ENCODE measurements at places on chromosomes 7 and 10.

GRCh38 chr7:133061357-133061756 is 20.5 kb downstream of the CHCHD3 start:
- no peak for DNase-seq

- DNase-seq: peak; percentile 59
Measured at GRCh38 chr7:106485031-106485551, 175.9 kb downstream of the CCDC71L start.

DNA sequence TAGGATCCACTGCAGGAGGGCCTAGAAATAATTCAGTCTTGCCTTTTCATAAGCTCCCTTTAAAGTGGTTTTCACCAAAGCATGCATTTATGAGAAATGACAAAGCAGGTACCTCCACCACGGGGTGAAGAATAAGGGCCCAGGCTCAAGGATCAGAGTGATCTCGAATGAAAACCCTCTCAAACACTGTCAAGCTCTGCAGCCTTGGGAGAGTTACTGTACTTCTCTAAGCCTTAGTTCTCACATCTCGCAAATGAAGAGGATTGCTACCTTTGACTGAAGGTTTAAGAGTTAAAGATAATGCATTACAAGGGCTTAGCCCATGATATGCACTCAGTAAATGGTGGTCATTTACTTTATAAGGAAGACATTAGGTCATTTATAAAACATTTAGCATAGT is 81.7 kb downstream of the CUBN start:
- DNase-seq: no peak

DNA sequence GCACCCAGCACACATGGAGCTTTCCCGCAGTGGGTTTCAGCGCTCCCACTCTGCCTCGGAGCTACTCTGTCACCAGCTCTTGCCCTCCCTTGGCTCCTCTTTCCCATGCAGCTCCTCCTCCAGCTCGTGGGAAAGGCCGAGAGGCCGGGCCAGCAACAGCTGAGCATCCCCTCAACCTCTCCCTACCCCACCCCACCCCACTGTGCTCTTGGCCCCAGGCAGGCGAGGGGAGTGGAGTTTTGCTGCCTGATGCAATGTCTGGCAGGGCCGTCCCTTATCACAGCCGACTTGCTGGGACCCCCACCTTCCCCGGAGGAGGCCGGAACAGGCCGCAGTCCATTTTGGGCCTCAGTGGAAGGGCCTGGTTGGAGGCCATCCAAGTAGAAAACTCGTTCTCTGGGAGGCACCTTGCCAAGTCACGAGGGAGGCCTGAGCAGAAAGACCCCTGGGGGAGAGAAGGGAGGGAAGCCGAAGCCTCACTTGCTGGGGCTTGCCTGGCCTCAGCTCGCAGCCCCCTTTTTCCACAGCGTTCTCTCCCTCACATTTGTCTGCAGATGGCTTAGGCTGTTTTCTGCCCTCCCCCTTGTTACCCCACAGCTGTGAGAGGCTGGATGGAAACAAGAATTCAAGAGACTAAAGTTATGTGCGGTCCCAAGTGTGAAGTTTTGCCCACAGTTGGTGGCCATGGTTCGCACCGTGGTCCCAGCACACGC is 35.3 kb downstream of the CHST3 start:
- no peak for DNase-seq

DNA sequence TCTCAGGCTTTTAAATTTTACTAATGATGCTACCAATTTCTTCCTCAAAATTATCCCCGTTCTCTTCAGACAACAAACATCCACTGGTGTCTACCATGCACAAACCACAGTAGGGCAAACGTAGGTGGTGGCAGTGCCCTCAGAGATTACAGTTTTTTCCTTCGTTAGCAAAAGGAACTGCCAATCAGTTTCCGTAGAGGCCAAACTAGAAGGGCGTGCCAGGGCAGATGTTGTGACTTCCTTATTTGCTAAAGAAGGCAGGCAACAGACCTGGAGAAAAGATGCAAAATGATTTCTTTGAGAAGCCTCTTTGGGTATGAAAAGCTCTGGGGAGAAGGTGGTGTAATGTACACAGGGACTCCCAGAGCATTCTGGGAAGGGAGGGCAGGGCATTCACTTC is 7.6 kb upstream of the FAM180A start:
- no peak for DNase-seq

DNA sequence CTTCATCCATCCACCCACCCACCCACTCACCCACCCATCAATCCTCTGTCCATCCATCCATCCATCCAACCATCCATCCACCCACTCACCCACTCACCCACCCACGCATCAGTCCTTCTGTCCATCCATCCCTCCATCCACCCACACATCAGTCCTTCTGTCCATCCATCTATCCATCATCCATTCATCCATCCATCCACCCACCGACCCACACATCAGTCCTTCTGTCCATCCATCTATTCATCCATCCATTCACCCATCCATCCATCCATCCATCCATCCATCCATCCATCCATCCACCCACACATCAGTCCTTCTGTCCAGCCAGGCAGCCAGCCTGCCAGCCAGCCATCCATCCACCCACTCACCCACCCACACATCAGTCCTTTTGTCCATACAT is 15.8 kb upstream of the GRIFIN start:
- no peak for DNase-seq

DNA sequence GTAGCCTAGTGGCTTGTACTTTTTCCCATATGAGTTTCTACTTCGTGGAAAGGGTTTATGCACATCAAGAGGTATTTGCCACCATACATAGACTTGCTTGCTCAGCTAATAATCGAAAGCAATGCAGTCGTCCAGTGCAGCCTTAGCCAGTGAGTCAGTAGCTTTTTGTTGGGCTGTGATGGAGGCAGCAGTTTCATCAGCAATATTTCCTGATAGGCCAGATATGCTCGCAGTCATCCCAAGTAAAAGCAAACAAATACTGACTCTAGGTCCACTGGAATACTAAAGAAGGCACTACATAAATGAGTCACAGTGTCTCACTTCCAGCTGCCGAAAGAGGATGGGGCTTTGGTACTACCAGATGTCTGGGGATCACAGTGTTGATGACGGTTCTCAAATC is 2.1 kb upstream of the BNIP3 start:
- DNase-seq: peak; percentile 84

DNA sequence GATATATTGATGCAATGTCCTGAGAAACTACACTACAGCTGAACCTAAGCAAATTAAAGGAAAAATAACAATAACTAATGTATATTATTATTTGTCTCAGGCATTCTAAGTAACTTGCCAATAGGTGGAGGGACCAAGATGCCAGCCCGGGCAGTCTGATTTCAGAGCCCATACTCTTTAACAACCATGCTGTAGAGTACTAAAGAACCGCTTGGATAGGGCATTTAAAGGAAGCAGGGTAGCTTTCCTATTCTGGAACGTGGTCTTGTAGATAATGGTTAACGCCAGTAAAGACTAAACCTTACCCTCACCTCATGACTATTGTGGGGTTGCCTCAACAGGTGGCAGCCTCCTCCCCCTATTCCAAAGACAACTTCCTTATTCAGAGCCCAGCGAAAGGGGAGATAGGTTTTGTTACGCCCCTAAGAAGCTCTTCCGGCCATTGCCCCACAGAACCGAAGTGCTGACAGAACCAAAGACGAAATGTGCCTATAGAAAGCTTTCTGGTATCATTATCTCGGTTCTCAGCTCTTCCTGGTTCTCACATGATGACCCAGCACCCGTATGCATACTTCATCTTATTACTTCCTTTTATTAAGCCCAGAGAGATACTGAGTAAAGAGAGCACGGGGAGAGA is 707 bp upstream of the C1GALT1 start:
- DNase-seq: no peak

DNA sequence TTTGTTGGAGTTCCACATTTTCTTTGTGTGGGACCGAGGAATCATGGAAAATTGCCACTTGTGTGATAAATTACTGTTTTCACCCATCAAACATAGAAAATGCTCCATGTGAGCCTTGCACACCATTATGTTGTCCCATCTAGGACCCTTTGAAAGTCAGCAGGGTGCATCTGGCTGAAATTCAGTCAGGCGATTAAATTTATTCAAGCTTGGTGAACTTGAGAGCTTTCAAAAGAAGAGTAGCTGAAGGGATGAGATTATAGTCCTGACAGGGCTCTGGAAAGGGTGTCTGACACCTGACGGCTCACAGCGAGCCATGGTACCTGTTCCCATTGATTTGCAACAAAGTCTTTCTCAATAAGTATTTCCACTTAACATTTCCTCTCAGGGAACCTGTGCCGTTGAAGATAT is 399.7 kb upstream of the ETV1 start:
- DNase-seq: no peak

DNA sequence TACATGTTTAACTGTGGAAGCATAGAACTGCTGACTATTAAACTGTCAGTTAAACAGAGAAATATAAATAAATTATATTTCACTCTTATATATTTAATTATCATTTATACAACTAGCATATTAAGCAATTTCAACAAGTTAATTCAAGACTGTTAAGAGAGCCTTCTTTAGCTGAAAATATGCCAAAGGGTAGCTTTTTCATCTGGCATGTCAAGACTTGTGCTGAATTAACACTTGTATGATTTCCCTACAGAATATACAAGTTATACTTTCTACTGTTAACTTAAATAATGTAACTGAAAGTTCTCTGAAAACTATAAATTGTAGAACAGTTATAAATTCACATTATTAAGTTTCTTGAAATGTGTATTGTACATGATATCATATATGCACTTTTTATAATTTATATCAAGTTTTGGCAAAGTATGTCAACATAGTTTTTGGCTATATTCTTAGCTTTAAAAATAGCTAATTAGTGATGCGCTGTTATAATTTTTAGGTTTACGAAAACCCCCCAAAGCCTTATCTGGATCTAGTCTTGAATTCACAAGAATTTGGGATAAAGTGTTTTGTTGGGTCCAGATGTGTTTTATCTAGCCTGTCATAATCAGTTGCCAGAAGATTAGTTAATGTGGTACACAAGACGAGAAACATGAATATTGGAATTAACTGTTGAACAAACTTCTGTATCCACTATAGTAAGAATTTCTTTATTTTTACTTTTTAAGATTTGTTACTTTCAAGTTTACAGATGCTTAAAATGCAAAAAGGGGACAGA is 231.1 kb upstream of the FOXP2 start:
- no peak for DNase-seq

All from AG04449 (cell line).